ENCODE measurements at places on chromosomes 7 and 10.

DNA sequence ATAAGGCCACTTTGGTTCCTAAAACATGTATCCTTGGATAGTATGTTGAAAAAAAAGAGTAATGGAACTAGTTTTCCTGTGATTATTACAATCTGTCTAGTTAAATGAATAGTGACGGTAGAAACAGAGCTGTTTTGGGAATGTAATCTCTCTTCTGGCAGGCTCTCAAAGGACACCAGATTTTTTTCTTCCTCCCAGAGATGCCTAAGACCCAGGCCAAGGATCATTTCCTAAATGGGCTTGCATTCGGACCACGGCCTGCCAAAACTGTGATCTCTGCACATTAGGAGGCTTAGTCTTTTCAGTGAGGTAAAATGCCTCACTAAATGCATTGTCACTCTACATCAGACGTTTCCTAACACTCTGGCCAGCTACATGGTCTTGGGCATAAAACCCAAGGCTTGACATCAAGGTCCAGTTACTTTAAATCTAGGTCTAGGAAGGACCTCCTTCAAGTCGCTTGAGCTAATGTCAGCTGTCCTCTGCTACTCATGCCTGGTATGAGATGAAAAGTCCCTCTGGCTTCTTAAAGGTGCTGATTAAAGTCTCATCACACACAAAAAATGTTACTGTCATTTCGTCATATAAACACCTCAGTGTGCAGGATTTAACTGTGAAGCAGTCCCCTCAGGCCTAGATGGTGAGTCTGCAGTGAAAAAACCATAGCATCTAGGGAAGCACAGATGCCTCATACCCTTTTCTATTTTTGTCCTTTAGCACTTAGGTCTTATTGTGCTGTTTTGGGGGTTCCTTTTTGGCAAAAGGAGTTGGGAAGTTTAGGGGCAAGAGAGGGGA lies 47.7 kb downstream of the DLD start:
- no peak for DNase-seq

DNA sequence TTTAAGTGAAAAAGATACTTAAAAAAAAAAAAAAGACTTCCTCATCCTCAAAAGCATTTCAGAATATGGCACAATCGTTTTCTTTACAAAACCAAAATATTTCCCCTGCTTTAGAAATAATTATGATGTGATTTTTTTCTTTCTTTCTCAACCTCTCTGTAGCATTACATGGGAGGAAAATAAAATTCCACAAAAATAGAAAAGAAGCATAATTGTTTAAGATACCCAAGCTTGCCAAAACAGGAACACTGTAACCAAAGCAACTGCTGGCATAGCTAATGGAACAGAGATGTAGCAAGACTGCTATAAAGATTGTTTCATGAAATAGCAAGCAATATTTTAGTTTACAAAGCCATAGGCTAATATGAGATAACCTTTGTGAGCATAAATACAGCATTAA lies 75.6 kb upstream of the GPR22 start:
- DNase-seq: no peak

- no peak for DNase-seq
These were observed 189.8 kb upstream of the TEX47 start for GRCh38 chr7:88985295-88985694.

DNA sequence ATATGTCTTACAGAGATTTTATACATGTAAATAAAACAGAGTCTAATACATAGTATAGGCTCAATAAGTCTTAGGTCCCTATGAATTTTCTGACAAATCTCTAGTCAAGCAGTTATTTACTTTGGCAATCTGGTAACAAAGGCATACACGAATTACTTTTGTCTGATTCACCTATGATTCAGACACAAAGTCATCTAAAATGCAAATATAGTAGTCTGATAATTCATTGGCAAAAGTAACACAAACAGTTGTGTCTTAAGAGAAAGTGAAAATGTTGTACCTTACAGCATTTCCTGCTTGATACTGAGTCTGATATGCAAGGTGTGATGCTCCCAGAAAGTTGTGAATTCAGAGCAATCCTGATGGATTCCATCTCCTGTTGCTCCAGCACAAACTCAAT lies 209.4 kb upstream of the PRSS1 start:
- no peak for DNase-seq

- DNase-seq: peak; percentile 84
These were observed 126.7 kb upstream of the PRSS58 start for GRCh38 chr7:142384493-142384922.

- DNase-seq: no peak
These were observed 37.9 kb downstream of the SLC25A28 start for GRCh38 chr10:99582255-99582770.

GRCh38 chr7:71645836-71646235 lies 513.9 kb downstream of the GALNT17 start:
- DNase-seq: no peak

- DNase-seq: no peak
These were observed 464.5 kb downstream of the GRID1 start for GRCh38 chr10:85902051-85902450.

DNA sequence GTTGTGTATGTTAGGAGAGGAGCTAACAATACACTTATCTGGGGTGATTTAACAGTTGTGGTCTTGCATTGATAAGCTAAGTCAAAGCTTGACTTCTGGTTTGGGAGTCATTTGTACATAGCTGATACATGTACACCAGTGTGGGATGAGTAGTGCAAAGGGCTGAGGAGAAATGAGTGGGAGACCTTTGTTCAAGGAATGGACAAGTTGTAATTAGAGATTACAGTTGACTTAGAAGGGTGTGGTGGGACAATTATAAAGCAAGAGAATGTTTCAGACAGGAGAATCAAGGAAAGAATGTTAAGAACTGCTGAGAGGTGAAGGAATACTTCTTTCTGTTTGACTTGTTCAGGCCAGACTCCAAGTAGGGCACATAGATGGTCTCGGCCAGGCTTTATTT lies 209.7 kb upstream of the STEAP4 start:
- DNase-seq: no peak

GRCh38 chr10:6140141-6140841 lies 51.5 kb downstream of the RBM17 start:
- no peak for DNase-seq
